Pons (tissue), 1 donor: ENCODE measurements at places on chromosomes 13 and 19.

DNA sequence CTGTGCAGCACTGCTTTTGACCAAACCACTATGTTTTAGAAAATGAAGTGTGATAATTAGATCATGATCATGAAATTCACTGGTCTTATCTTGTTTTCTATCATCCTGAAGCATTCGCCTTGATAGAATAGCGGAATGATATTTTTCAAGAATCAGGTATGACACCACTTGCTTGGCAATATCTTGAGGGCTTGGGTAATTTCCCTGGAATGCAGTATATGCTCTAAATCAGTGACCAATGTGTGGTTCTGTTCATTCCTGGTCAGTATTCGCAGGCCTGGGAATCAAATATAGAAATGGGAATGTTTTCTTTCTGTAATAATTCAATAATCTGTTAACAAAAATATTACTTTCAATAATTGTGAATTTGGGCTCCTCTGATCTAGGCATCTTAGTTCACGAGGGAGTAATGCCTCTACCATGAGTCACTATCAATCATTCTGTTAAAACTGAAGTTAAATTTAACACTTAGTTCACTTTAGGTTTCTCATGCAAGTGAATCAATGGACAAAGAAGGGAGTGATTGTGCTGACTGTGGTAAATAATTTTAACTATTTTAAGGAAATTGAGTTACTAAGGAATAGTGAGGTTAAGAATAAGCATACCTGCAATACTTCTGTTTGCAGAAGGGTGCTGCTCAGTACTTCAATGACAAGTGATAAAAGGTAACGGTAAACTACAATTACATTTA, 137.9 kb downstream of the PCDH20 start:
- DNase-seq, result no peak

- DNase-seq, result no peak
Observed at GRCh38 chr13:99868767-99869166, 102.8 kb downstream of the ZIC5 start.

DNA sequence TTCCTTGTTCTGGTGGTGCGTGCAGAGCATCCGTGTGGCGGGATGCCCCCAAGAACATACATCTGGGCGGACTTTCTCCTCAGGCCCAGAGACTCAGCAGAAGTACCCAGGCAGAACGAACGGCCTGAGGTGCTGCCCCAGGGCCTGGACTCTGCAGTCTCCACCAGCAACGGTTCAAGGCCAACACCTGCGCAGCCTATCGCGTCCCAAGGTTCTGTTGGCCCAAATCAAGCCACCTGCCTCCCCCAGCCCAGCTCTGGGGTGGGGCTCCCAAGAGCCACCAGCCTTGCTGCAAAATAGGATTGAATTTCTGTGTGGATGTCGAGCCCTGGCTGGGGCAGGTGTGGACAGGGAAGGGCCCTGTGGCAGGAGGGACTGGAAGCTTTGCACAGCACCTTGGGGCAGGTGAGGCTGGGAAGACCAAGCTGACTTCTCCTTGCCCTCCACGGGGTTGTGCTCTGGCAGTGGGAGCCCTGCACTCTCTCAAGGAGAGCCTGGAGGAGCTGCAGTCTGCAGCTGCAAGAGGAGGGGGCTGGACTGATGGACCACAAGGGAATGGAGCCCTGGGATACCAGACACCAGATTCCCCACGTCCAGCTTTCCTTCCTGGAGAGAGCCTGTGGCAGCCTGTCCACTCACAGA, 146.9 kb downstream of the ZNF536 start:
- no peak for DNase-seq

GRCh38 chr13:42525035-42525504, 48.9 kb upstream of the TNFSF11 start:
- DNase-seq, result no peak

DNA sequence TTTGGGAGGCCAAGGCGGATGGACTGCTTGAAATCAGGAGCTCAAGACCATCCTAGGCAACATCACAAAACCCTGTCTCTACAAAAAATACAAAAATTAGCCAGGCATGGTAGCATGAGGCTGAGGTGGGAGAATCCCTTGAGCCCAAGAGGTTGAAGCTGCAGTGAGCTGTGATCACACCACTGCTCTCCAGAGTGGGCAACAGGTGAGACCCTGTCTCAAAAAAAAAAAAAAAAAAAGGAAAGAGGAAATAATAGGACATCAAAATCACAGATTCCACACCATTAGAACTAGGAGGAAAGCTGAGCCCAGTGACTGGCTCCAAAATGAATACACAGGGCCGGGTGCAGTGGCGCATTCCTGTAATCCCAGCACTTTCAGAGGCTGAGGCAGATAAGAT, 3.2 kb upstream of the ZNF8 start:
- no peak for DNase-seq

GRCh38 chr13:87554045-87554444, 117.1 kb upstream of the SLITRK5 start:
- DNase-seq, result no peak

GRCh38 chr13:113930671-113931637, 42.9 kb downstream of the C13orf46 start:
- no peak for DNase-seq

DNA sequence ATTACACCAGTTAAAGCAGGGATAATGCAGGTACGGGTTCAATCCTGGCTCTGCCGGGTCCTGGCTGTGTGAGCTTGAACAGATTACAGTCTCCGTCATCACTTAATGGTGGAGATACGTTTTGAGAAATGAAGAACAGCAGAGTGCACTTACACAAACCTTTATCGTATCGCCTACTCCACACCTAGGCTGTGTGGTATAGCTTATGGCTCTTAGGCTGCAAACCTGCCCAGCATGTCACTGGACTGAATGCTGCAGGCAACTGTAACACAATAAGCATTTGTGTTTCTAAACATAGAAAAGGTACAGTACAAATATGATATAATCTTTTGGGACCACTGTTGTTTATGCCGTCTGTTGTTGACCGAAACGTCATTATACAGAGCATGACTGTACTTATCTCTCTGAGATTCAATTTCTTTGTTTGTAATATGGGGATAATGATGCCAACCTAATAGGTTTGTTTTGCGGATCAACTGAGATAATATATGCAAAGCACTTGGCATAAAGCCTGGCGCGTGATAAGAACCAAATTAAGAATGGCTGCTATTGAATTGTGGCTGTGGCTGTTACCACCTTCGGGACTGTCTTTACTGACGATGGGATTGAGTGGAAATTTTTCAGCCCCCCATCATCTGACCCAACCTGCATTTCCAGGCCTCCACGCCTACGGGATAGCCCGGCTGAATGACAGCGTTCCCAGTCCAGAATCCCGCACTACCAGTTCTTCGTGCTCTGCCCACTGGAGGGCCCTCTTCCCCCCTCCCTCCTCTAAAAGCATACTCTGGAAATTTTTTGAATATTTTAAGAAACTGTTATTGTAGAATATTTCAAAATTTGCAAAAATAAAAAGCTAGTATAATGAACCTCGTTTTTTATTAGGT, 11.2 kb downstream of the KRTDAP start:
- DNase-seq, result no peak

- peak; percentile 72 for DNase-seq
Observed at GRCh38 chr13:19864024-19864745, 736 bp upstream of the ZMYM5 start.

DNA sequence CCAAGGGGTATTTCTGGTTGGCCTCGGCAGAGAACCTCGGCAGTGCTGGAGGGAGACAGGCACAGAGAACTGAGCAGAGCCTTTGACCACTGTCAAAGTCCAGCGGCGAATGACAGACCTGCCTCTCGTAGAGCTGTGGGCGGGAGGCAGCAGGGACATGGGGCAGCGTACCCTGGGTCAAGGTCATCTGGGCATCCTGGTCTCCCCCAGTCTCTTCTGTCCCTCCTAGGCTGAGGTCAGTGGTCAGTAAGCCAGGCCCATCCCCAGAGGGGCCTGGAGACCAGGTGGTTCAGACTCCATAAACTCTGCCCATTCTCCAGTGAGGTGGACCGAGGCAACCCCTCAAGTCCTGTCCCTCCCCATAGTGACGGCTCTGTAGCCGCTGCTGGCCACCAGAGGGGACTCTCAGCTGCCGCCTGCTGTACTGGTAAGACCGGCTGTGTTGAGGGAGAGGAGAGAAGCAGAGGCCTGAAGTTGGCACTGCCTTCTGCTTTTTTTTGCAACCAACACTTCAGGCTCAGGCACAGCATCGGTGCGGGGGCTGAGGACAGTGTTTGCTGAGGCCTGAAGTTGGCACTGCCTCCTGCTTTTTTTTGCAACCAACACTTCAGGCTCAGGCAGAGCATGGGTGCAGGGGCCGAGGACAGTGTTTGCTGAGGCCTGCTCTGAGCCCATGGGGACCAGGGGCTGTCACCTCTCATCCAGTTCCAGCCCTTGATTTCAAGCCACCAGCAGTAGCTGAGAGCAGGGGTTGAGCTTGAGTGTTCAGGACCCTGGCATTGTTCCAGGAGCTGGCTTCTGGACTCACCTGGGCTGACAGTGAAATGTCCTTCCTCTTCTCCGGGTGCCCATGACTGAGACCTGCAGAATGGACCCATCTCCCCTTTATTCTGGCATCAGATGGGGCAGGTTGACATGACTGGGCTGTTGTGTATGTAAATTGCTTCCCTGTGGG, at the start of gene PGLYRP2:
TSS of gene PGLYRP2 (minus strand) at position 111 of the 955 bp plus-strand sequence. CDS start 130 bp downstream, outside the sequence.
- no peak for DNase-seq

DNA sequence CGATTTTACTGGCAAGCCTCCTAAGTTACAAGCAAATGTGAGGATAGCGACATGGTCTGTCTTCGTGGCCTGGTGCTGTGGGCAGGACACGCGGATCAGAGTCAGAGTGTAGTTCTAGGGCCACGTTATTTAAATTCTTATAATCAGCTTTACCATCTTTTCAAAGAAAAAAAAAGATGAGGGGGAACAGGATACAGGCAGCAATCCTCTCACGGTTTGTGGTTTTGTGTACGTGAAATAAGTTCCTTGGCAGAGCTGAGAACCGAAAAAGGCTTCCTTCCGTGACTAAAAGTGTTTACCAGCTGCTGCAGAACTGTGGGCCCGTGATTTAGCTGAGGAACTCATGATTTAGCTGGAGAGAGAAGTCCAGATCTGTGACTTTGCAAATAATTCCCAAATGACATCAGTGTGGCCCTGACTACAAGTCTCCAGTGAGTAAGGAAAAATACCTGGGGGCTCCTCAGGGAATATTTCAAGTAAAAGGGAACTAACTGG, 27.2 kb downstream of the RCBTB2 start:
- peak; percentile 82 for DNase-seq

DNA sequence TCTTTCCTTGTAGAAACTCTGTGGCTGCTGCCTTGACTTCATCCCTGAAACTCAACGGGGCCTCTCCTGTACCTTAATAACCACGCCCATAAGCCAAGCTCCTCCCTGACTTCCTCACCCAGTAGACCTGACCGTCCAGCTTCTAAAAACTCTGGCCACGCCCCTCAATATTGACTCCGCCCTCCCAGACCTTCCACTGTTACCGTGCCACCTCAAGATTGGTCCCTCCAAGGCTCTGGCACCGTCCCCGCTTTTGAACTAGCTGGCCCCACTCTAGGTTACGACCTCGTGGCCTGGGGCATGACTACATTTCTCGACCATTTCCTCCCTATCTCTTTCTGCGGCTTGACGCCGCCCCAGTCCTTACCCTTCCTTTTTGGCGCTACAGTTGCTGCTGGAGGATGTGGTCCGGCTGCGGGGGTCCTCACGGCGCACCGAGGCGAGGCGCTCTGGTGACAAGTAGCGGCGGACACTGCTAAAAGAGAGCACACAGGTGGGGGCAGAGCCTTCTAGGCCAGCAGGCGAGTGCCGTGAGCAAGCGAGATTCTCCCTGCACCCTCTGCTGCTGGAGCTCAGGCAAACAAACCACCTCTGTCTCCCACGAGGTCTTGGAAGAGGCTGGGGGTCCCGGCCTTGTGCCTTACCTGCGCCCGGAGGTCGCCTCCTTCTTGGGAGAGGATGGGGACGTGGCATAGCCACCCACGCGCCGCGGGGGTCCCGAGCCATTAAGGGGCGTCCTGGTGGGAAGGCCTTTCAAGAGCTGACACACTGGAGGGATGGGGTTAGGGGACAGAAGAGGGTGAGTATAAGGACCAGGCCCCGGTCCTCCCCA, 2.3 kb upstream of the EML2 start:
- DNase-seq, result peak; percentile 49

GRCh38 chr13:49213539-49213938, 6.6 kb upstream of the MLNR start:
- DNase-seq, result no peak

GRCh38 chr19:28153123-28153522, 1059.8 kb downstream of the UQCRFS1 start:
- no peak for DNase-seq

DNA sequence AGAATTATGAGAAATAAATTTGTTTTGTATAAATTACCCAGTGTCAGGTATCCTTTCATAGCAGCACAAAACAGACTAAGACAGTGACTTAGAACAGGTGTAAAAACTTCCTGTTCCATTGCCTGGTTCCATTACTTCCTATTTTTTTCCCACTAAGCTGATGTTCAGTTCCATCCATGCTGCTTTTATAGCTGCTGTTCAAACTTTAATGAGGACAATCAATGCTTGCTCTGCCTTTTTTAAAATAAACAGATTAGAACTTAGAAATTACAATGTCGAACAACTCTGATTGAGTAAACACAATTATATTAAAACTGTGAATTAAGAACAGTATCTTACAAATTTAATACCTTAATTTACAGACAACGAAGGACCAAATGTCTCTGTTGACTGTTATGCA, 818.9 kb downstream of the OLFM4 start:
- no peak for DNase-seq

- no peak for DNase-seq
Observed at GRCh38 chr13:100044936-100045335, 44.0 kb upstream of the PCCA start.

DNA sequence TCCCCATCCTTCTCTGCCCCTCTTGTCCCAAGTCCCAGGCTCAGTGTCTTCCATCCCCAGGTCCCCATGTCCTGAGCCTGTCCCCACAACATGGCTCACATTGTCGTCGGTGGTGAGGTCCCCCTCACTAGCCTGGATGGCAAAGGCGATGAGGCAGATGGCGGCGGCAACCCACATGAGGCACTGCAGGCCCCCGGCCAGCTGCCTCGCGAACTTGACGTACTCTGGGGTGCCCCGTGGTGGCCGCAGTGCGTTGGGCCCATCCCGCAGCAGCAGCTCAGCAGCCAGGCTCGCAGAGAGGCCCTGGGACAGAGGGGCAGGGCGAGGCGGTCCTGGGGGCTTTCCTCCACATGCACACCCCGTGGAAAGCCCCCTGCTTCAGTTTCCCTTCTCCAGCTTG, 1.1 kb downstream of the ATP4A start:
- no peak for DNase-seq

- DNase-seq, result no peak
Observed at GRCh38 chr13:21450936-21451335, 8.2 kb downstream of the ZDHHC20 start.

- no peak for DNase-seq
Observed at GRCh38 chr19:2509096-2509495, 33.2 kb downstream of the GADD45B start.

- no peak for DNase-seq
Observed at GRCh38 chr13:99293178-99293577, 14.0 kb downstream of the GPR183 start.

GRCh38 chr13:94169454-94170144, 309.9 kb downstream of the DCT start:
- no peak for DNase-seq

DNA sequence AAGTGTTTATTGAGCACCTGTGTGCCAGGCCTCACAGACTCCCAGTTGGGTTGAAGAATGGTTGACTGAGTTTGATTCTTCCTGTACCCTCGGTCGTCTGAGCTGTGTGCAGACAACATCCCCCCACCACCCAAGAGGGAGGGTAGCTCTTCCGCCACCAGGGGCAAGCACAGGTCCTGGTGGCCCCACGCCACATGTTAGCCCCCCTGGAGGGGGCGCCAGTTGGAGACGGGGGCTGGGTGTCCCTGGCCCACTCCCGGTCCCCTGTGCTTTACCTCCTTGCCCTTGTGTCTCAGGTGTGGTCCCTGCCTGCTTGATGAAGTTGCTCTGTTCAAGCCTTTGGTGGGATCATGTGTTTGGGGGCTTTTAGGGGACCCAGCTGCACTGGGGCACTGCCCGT, 27.2 kb downstream of the COLGALT1 start:
- no peak for DNase-seq
